ENCODE measurements at places on chromosomes 7 and 10. TPM values are rescaled to one million over a fixed set of nuclear protein-coding genes. Genes with fewer than 3 reads are reported as not detected.

Gene FAM107B
- polyA plus RNA-seq = 105 TPM

Gene OR6B1
- polyA plus RNA-seq = not detected

Gene SLC26A3
- polyA plus RNA-seq = 0.10 TPM

Gene CC2D2B
- 3.3 TPM for polyA plus RNA-seq

Gene SEMA3D
- 57.7 TPM for polyA plus RNA-seq

Gene GRM3
- 0.13 TPM for polyA plus RNA-seq

Gene SLC26A5
- 0.75 TPM for polyA plus RNA-seq

Gene COMTD1
- polyA plus RNA-seq = 5.5 TPM

GRCh38 chr7:73526896-73527821, 5.1 kb upstream of the BAZ1B start:
- no peak for DNase-seq

DNA sequence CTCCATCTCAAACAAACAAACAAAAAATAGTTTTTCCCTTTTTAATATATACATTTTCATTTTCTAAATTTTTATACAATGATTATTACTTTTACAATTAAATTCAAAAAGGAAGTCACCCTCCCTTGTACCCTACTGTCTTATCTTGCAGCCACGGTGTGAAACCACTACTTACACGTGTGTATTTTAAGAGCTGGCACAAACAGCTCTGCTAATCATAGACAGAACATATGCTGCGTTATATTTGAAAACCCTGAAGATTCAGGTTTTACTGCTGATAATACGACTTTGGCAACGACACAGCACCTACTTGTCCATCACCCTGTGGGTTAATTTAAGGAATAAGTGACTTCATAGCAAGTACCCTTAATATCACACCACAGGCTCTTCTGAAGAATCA, 991 bp downstream of the ANKRD61 start:
- DNase-seq = no peak

GRCh38 chr10:74006269-74006668, 8.4 kb downstream of the VCL start:
- DNase-seq = no peak

- DNase-seq = no peak
These were observed 218.6 kb upstream of the INHBA start for GRCh38 chr7:41921453-41921981.

DNA sequence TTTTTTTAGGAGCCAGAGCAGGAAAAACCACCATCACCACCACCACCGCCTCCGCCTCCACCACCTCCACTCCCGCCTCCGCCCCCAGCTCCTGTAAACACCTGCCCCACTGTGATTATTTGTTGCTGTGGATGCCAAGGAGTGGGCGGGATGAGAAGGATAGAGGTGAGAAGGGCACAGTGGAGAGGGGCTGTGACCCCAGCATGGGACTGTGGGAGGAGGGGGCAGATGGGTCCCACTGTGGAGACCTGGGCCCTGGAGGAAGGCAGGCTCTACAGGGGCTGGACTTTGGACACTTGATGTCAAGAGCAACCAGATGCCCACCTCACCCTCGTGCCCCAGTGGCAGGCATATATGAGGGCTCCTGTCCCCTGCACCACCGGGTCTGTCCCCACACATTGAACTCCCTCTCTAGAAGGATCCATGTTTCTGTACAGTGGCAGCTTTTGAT, 24.7 kb downstream of the ANTXRL start:
- no peak for DNase-seq

DNA sequence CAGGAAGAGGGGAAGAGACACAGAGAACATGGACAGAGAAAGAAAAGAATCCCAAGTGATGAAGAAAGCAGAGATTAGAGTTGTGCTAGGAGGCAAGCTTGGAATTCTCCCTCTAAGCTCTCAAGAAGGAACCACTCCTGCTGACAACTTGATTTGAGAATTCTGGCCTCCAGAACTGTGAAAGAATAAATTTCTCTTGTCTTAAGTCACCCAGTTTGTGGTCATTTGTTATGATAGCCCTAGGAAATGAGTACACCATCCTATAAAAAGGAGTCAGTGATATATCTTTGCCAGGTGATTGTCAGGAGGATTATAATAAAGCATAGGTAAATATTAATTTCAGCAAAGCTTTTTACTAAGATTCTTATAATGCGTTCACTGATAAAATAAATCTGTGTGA, 82.7 kb upstream of the TFEC start:
- no peak for DNase-seq

GRCh38 chr10:7606951-7607404, 59.8 kb downstream of the ITIH5 start:
- no peak for DNase-seq

DNA sequence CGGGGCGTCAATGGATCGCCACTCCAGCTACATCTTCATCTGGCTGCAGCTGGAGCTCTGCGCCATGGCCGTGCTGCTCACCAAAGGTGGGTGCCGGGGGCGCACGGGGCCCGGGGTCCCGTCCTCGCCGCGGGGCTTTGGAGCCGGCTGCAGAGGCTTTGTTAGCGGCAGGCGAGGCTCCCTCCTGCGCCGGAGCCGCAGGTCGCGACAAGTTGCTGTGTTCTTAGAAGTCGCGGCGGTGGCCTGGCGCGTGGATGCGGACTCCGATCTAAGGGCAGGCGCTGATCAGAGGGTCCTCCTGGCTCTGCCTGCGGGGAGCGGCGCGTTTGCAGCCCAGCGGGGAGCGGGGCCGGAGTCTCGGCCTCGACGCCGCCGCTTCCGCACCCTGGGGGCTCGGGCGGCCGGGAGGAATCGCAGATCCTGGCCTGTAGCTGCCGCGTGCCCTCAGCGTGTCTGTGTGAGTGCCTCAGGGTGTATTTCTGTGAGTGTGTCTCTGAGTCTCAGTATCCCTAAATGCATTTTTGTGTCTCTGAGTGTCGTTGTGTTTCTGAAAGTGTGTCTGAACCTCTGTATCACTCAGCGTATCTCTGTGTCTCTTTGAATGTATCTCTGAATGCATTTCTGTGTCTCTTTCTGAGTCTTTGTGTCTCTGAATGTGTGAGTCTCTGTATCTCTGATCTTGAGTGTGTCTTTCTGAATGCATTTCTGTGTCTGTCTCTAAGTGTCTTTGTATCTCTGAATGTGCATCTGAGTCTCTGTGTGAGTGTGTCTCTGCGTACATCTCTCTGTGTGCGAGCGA, 766 bp downstream of the BAMBI start:
- DNase-seq = peak; percentile 37

DNA sequence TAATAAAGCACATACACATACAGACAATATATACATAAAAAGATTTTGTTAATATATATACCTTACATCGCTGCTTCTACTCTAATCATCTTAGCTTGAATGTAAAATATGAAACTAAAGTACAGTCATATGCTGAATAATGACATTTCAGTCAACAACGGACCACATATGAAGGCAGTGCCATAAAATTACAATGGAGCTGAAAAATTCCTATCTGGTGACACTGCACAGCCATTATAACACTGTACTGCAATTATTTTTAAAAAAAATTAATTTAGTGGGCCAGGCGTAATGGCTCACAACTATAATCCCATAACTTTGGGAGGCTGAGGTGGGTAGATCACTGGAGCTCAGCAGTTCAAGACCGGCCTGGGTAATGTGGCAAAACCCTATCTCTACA, 122.3 kb downstream of the JMJD1C start:
- DNase-seq = no peak

GRCh38 chr7:31550432-31550831, 36.5 kb downstream of the ITPRID1 start:
- no peak for DNase-seq

- DNase-seq = no peak
These were observed 166.8 kb downstream of the IQUB start for GRCh38 chr7:123367484-123368122.

- no peak for DNase-seq
These were observed 80.5 kb upstream of the KMT2E start for GRCh38 chr7:104933521-104933988.

DNA sequence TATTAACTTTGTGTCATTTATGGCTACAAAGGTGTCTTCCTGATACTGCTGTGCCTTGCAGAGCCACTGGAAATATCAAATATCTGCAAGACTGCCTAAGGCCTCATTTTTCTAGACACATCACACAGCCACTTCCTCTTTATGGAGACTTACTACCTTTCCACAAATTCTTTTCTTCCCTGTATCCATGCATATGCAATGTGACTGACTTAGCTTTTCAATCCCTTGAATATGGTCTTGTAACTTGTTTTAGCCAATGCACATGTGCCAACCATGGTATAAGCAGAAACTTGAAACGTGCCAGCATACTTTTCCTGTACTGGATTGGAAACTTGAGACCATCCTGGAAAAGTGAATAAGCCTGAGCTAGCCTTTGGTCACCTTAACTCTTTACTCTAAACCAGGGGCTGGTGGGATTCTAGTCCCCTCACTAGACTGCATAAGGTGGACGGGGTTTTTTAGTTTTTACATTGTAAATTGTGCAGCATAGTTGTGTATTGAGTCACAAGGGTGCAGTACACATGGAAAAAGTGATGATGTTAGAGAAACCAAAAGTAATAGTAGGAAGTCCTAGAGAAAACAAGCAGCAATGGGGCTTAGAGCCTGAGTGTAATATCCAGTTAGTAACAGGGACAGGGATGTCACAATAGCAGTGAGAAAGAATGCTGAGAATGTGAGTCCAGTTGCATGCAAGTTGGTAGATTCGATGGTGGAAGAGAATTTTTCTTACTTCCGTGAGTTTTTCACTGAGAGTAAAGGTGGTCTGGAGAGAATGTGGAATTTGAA, 879.5 kb downstream of the SORCS1 start:
- DNase-seq = no peak

GRCh38 chr10:15780353-15781135, 60.8 kb upstream of the ITGA8 start:
- DNase-seq = no peak

GRCh38 chr10:4623200-4623599, 202.8 kb upstream of the AKR1E2 start:
- no peak for DNase-seq

DNA sequence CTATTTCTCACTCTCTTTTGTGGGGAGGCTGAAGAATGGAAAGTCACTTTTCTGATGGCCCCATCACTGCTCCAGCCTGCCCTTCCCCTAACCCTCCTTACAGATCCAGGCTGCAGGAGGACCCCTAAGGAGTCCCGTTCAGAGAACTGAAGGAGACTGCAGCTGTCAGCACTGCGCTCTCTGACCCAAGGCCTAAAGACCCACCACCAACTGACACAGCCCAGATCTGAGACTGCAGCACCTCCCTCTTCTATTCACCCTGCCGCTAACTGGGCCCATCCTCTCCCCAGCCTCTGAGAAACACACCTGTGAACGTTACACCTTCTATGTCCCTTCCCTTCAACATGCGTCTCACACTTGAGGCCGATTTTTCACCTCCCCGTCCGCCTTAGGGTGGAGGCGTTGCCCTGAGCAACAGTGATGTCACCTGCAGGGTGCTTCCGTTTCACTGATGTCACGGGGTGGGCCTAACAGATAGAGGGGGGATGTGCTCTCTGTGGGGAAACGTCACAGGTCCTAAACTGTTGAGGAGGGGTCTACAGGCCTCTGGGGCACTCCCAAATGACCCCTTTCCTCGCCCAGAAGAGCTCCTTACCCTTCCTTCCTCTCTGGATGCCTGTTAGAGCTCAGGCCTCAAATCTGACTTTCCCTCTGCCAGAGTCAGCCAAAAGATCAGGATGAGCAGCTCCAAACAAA, 5.1 kb downstream of the ITPRIP start:
- DNase-seq = no peak

- no peak for DNase-seq
These were observed 110.4 kb downstream of the INSYN2A start for GRCh38 chr10:127085957-127086356.

DNA sequence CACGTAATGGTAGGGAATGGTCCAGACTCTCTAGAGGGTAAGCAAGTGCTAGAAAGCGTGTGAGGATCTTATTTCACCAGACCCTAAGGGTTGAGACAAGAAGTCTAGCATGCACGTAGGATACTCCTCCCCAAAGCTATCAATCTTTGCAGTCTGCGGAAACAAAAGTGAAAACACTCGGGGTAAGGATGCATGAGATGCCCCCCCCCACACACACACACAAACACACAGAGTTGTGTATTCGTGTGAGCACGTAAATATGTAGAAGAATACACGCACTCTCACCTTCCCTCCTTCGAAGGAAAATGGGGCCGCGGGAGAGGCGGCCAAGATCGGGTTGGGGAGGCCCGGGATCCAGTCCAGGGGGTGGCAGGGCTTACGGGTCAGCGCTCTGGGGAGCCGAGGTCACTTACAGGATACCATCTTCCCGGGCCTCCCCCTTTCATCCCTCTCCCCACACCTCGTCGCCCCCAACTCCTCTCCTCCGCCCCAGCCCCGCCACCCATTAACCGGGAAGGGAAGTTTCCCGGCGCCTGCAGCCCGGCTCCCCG, 455 bp downstream of the CUL2 start:
- peak; percentile 55 for DNase-seq

- DNase-seq = no peak
These were observed 58.5 kb downstream of the LHFPL3 start for GRCh38 chr7:104386943-104387342.

DNA sequence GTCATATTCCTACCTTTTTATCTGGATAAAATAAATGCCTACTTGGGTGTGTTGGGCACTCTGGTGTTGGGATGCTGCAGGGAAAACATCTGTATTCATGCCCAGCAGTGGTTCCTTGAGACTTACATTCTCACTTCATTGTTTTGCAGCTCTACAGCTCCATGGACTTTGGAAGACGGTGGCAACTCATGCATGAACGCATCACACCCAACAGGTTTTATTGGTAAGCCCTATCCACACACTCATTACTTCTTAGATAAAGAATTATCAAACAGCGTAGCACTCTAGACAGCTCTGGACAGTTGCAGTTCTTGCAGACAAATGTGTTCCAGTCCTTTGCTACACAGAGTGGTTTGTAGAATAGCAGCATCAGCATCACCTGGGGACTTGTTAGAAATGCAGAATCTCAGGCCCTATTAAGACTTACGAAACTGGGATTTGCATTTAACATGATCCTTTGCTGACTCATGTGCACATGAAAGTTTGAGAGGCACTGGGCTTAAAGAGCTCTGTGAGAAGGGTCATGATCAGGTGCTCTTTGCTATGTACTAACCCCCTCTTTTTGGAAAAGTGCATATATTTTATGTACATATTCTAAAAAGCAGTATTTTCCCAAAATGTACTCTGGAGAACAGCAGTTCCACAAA, 401.9 kb downstream of the SORCS3 start:
- no peak for DNase-seq

DNA sequence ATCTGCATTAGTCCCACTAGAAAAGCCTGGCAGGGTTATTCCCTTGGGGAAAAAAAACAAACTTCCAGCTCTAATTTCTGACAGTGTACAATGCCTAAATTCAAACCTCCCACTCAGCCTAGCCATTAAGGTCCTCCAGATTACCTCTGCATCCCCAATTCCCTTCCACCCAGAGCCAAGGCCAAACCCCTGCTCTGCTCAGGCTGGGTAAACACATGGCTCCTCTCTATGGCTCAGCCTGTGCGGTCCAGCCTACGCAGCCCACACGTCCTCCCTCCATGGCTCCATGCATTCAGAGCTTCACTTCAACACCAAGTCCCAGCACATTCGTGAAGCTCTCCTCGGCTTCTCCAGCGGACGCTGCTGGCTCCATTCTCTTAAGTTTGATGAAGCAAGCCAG, 5.2 kb downstream of the DLG5 start:
- no peak for DNase-seq

DNA sequence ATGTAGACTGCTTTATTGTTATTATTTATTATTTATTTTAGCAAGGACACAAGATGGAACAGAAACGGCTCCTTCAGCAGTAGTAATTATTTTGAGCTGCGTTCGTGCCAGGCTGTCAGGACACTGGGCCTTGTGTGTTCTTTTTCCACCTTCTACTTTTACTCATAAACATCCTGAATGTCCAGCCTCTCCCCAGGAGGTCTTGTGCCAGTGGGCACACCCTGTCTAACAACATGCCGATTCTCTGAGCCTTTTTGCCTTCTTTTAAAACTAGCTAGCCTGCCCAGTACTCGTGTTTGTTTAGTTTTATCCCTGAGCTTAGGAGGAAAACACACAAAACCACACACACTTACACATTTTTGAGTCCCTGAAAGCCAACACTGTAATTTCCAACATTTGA, 1.2 kb downstream of the SCIN start:
- DNase-seq = no peak

Data from left kidney (tissue), 8 donors.